ENCODE measurements at places on chromosomes 7 and 10.

- peak; percentile 94 for DNase-seq
Measured at GRCh38 chr10:75294866-75295701, 59.3 kb upstream of the COMTD1 start.

DNA sequence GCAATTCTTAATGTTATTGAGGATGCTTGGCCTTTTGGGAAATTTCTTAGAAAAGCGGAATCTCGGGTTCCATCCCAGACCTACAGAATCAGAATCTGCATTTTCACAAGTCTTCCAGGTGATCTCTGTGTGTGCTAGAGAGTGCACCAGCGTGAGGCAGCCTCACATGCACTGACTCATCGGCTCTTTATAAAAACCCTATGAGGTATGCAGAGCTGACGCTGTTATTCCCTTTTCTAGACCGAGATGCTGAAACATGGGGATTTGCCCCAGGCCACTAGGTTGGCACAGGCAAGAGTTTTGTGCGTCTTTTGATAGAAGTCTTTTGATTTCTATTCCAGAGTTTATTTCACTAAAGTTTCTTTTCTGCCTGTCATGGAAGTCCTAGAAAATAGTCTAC is 61.2 kb downstream of the CDCA7L start:
- DNase-seq, result no peak

DNA sequence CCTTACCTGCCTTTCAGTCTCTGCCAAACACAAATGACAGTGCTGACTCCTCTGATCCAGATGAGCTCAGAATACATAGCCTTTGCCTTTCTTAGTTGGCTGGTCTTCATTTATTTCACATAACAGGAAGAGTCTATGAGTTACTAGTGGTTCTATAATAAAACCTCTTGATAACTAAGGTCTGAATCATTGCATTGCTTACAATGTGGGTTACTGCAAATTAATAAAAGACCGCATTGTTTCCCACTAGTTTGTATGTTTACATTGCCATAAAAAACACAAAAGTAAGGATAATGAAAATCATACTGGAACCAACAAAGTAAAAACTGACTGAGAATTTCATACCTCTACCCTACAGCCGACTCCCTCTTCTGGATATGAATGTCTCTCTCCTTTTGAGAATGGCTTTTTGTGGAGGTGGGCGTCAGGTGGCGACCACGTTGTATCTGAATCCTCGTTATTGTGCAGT is 62.0 kb upstream of the AKR1E2 start:
- DNase-seq, result no peak

DNA sequence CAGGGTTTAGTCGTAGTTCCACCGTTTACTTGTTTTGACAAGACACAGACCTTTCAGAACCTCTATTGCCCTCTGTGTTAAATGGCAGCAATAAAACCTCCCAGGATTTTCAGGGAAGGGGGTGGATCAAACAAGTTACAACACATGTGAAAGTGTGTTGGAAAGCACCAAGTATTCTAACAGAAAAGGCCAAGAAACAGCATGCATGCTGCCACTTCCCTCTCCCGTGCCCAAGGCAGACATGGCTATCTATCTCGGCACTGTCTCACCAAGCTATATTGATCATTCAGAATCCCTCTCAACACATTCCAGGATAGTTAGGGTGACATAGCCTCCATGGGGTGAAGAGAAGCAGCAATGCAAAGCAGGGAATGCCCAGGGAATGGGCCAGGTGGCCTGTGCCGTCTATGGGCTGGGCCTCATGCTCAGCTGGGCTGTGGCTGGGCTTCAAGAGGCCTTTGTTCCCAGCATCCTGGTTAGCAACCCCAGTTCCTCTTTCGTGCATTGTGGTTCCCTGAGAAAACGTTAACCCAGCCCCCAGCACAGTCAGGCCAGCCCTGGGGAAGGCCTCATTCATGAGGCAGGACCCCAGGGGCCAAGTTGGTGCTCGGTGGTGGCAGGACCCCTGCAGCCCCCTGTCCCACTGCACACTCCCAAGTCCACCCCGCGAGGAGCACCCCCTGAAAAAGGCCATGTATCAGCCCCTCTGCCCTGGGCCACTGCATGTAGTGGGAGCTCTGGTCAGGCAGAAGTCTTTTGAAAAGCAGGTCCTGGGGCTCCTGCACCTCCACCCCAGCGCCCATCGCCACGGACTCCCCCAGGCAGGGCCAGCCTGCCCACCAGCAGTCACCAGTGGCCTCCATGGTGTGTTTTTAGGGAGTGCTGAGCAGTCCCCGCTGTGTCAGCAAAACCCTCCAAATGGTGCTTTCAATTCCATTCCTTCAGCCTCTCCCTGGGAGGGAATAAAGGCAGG is 25.5 kb downstream of the VSIR start:
- no peak for DNase-seq

- DNase-seq, result peak; percentile 39
Measured at GRCh38 chr10:117159390-117159789, 21.3 kb upstream of the VAX1 start.

GRCh38 chr10:33930079-33930478 is 595.6 kb upstream of the NRP1 start:
- no peak for DNase-seq

DNA sequence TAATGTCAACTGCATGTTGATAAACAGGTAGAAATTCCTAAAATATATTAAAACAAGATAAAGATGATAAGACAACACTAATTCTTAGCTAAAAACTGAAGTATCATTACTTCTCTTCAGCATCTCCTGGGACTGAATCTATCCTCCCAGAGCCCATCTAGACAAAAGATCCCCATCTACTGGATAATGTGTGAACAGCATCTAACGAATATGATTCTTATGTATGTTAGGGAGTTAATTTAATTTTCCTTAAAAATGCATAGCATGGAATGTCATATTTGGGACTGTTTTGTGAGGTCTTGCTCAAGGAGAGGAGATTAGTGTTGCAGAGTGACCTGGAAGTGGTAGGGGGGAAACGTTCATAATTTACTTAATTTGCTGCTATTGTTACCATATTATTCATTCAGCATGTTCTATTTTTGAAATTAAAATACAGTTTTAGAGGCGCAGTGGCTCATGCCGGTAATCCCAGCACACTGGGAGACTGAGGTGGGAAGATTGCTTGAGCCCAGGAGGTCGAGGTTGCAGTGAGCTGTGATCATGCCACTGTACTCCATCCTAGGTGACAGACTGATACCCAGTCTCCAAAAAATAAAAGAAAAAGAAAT is 305.1 kb upstream of the CSTF2T start:
- peak; percentile 77 for DNase-seq

DNA sequence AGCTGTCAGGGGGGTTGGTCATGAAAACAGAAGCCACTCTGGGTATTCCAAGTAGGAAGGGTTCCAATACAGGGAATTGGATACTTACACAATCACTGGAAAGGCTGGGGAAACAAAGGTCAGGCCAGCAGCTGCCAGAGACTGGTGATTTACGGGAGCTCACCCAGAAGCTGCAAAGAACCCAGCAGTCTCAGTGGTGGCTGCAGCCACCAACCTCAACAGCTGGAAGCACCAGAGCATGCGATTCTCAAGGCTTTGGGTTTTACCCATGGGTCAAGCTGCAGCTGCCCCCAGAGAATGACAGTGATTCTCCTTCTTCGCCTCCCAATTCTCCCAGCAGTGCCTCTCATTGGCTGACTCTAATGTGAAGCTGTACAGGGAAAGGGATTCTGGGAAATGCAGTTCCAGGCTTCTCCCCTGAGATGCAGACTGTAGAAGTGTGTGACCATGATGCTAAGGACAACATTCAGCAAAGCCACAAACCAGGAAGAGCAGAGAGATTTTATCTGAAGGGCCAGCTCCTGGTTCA is 107.2 kb upstream of the TCF7L2 start:
- DNase-seq, result peak; percentile 28

GRCh38 chr10:10126218-10126617 is 891.5 kb upstream of the CELF2 start:
- DNase-seq, result no peak

GRCh38 chr10:15378569-15378968 is 7.5 kb upstream of the FAM171A1 start:
- DNase-seq, result no peak

DNA sequence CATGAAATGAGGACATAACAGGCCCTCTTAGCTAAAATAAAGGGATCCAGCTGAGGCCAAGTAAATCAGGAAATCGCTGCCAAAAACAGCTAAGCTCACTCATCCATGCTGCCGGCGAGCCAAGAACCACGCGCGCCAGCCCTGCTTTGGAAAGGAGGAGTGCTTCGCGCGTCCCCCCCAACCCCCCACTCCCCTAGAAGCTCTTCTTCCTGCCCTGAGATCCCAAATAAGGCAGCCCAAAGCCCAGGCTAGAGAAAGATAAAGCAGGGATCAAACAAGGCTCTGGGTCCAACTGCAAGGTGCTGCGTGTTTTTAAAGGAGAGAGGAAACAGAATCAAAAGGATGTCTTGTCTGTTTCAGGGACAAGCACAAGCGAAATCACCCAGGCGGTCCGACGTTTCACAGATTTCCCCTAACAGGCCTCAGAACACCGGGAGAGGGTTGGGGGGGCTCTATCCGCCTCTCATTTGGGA is 168.3 kb upstream of the AUTS2 start:
- DNase-seq, result peak; percentile 87

GRCh38 chr10:121032460-121032859 is 181.3 kb downstream of the WDR11 start:
- DNase-seq, result no peak

GRCh38 chr10:111973306-111973705 is 210.3 kb downstream of the GPAM start:
- no peak for DNase-seq

DNA sequence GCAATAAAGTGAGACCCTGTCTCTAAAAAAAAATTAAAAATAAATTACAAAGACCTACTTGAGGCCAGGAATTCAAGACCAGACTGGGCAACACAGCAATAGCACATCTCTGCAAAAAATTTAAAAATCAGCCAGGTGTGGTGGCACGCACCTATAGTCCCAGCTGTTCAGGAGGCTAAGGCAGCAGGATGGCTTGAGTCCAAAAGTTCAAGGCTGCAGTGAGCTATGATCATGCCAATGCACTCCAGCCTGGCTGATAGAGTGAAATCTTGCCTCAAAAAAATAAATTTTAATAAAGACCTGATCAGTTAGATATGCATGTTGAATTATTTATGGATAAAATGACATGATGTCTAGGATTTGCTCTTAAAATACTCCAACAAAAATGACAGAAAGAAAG is 34.9 kb downstream of the P4HA1 start:
- DNase-seq, result no peak

DNA sequence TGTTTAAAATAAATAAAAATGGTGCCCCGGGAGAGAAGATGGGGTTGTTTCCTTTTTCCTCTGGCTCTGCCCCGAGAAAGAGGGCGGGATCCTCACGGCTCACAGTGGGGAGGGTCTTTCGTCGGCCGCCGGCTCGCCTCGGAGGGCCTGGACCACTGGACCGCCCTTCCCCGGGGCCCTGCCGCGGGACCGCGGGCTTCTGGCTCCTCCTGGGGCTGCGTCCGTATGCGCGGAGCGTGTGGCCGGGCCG is 3.5 kb upstream of the IGF2BP3 start:
- DNase-seq, result no peak

- DNase-seq, result no peak
Measured at GRCh38 chr10:6532321-6532720, 47.8 kb downstream of the PRKCQ start.

DNA sequence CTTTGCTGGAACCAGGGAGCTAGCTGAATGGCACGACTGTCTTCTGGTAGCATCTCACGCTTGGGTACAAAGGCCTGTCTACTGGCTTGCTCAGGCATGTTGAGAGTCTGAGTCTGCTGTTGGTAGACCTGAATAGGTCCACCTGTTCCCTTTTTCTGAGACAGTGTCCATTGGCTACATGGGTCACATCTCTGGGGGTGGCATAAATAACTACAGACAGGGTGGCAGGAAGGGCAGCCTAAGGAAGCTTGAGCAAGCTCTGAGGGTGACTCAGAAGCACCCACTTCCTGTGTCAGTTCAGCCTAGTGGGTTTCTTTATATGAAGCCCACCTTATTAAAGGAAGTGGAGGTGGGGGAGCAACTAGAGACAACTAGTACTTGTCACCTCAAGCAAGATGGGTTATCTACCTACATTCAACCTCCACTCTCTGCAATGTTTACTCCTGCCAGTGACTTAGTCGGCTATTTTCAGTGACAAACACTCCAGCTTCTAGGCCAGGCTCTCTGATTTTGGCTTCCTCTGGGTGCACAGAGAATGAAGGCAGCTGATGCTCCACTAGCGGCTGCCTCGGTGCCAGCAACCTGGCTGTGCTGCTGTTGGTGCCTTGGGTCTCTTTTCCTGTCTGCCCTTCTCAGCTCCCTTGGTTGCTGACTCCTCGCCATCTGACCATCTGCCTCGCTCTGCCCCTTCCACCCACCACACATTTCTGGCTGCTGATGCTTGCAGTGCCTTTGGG is 5.7 kb upstream of the ZYX start:
- DNase-seq, result no peak

- no peak for DNase-seq
Measured at GRCh38 chr7:109639561-109639960, 1069.9 kb downstream of the DNAJB9 start.

- DNase-seq, result no peak
Measured at GRCh38 chr7:155198196-155198892, 99.3 kb upstream of the INSIG1 start.

DNA sequence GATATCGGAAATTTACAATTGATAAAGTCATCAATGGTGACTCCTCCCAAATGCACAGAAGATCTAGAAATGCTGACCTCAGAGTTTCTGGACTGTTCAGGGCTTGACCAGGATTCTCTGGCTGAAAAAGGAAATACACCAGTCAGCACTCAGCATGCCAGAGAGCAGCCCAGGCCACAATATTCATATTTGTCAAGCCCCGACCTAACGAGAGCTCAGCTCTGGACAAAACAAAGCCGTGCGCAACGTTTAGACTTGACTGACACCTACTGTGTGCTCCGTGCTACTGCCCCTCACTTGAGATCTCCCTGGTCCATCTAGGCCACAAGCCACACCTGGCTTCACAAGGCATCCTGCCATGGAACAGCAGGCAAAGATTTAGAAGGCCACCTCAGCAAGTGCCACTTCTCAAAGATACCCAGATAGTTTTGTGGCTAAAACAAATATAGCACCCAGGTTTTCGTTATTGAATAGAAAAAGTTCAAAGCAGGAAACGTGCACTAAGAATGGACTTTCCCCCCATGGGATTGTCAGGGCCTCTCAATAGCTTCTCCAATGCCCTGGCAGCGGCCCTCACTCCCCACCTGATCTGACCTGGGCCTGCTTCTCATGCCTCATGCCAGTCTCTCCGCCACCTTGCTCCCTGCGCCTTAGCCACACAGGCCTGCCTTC is 218.3 kb downstream of the FAM107B start:
- DNase-seq, result no peak

GRCh38 chr10:17410907-17411306 is 43.5 kb downstream of the ST8SIA6 start:
- DNase-seq, result no peak

DNA sequence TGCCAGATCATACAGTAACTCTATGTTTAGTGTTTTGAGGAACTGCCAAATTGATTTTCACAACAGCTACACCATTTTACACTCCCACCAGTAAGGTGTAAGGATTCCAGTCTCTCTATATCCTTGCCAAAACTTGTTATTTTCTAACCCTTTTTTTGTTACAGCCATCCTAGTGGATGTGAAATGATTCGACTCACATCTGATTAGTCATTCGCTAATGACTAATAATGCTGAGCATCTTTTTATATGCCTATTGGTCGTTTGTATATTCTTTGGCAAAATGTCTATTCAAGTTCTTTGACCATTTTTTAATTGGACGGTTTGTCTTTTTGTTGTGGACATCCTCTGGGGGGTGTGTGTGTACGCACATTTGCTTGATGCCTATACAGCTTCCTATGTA is 142.8 kb downstream of the DGKB start:
- no peak for DNase-seq

GRCh38 chr7:70390251-70390650 is 741.7 kb upstream of the GALNT17 start:
- DNase-seq, result no peak

Measured in eye (tissue), 1 donor.